ENCODE measurements at places on chromosomes 5 and 9.

DNA sequence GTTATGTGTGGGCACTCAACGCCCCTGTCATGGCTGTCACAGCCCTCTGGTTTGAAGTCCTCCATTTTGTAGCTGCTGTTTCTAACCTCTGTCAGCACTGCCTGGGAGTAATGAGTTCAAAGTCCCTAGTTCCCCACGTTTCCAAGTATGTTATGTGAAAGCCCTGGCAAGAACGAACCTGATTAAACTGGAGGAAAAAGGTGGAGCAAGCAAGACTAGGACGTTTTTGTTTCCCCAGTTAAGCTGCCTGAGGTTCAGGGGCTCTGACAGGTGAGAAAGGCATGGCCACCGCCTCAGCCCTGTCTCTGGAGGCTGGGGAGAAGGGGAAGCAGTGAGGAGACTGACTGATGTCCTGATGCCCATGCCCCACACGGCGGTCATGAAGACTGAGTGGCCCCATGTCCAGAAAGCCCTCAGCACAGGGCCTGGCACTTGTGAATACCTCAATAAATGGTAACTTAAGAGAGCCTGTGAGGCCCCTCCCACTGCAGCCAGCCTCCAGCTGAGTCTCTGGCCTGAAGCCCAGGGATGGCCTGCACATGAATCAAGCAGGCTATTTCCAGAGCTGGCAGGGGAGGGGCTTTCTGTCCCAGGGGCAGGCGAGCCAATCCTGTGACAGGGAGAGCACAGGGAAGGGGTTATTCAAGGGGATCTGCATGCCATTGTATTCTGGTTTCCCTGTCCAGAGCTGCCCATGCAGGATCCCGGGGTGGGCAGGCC is 61.8 kb downstream of the PFDN1 start:
- peak; percentile 92 for DNase-seq

GRCh38 chr5:74314906-74315305 is 325.6 kb downstream of the ENC1 start:
- DNase-seq = no peak

DNA sequence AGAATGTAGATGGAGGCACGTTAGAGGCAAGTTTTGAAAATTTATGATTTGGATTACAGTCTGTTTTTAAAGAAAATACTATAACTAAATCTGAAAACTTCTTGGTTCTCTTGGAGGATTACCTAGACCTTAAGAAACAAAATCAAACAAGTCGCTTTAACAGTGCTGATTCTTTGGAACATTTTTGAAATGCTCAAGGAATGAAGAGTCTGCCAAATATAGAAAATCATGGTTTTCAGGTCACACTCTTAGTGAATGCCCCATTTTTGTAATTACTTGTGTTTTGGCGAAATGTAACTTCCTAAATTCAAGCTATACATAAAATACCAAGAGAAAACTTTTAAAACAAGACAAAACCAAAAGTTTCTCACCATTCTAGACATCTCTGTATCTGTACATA is 93.2 kb downstream of the EQTN start:
- no peak for DNase-seq

- DNase-seq = no peak
Measured at GRCh38 chr5:131198625-131199024, 27.9 kb downstream of the LYRM7 start.

DNA sequence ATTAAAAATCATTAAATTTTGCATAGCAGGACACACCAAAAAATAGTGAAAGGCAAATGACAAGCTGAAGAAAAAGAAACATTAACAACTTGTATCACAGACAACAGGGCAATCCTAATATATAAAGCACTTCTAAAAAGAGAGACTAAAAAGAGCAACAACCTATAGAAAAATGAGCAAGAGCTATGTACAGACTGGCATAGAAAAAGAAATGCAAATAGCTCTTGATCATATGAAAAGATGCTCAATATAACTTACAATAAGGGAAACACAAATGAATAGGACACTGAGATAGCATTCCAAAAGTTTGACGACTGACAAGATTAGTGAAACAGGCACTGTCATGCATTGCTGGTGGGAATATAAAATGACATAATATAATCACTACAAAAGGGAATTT is 235.9 kb downstream of the SEC61B start:
- DNase-seq = no peak

DNA sequence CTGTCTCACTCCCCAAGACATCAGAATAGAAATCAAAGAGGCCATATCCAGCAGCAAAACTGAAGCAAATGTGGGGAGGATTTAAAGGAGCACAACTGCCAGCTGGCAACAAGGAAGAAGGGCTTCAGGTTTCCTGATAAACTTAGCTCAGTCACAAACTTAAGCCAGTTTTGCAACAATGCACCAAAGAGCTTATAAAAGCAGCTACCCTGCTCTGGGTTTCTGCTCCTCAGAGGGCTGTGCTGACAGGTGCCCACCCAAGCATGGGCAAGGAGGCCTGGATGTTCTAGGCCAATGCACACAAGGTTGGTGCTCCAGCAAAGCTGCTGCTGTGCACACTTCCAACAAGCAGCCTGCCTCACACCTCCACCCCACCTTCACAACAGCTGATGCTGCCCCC is 132.9 kb downstream of the SIL1 start:
- DNase-seq = no peak

DNA sequence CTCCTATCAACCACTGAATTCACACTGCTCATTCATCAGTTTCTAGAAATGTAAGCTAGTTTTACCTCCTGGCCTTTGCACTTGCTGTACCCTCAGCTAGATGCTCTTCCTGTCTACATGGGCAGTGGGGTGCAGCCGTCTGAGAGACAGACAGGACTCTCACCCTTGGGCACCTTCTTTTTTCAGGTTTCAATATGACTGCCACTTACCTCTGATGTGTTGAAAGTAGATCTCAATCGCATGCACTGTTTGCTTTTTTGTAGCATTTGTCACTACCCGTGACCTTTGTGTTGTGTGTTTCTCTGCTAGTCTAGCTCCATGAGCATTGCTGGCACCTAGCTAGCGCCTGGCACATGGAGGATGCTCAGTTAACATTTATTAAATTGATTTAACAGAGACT is 403.1 kb upstream of the TRPC7 start:
- DNase-seq = no peak

DNA sequence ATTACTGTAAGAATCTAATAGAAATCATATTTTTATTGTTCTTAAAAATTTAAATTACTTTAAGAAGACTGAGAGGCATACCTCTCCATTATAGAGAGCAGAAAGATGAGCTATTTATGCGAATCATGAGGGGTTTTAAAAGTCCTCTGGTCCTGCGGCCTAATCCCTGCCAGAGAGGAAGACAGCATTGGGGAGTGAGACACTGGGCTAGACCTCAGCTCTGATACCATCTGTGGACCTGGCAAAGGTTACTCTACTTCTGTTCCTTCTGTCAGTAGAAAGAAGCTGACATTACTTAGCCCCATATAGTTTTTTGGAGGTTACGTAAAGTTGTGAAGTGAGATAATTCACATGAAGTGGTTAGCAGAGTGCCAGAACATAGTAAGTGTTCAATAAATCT is 103.6 kb downstream of the CCDC192 start:
- DNase-seq = no peak

GRCh38 chr5:42881416-42882117 is 69.9 kb upstream of the SELENOP start:
- DNase-seq = no peak

- no peak for DNase-seq
Measured at GRCh38 chr9:27037499-27037898, 32.0 kb upstream of the LRRC19 start.

DNA sequence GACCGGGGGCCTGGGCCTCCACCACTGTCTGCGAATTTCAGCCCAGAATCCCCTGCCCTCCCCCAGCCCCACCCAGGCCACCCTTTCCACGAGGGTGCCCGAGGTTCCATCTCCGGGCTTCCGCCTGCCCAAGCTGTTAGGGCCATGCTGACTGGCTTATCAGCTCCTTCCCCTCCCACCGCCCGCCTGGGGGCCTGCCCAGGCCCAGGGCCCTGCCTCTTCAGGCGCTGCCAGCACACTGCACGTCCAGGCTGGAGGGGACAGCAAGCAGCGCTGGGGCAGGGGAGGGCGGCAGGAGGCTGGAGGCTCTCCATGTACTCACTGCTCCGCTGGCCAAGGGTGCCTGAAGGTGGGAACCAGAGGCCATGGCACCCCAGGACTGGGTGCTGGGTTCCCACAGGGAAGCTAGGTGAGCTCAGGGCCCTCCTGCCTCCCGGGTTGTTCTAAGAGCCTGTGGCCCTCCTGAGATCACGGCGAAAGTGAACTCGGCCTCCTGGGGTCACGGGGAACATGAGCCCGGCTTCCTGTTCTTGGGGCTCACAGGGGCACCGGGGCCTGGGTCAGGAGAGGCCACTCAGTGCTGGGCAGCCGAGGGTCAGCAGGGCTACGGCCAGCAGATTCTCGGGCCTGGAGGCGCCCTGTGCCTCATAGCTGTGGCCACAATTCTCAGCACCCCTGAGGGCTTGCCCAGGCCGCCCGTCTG is 57.7 kb upstream of the EGFL7 start:
- no peak for DNase-seq

DNA sequence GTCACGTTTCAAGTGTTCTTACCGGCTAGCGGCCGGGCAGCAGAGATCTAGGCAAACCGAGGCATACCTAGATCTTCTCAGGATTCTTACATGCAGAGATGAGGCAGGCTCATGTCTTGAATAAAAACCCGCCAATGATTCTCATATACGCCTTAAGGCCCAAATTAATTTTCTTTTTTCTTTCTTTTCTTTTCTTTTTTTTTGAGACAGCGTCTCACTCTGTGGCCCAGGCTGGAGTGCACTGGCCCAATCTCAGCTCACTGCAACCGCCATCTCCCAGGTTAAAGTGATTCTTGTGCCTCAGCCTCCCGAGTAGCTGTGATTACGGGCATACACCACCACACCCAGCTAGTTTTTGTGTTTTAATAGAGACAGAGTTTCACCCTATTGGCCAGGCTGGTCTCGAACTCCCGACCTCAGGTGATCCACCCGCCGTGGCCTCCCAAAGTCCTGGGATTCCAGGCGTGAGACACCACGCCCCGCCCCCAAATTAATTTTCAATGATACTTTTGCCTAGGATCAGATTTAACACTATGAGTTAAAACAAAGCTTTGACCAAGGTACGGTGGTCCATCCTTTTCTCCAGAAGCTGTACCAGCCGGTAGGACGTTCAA is 1.5 kb downstream of the C9orf40 start:
- DNase-seq = no peak

DNA sequence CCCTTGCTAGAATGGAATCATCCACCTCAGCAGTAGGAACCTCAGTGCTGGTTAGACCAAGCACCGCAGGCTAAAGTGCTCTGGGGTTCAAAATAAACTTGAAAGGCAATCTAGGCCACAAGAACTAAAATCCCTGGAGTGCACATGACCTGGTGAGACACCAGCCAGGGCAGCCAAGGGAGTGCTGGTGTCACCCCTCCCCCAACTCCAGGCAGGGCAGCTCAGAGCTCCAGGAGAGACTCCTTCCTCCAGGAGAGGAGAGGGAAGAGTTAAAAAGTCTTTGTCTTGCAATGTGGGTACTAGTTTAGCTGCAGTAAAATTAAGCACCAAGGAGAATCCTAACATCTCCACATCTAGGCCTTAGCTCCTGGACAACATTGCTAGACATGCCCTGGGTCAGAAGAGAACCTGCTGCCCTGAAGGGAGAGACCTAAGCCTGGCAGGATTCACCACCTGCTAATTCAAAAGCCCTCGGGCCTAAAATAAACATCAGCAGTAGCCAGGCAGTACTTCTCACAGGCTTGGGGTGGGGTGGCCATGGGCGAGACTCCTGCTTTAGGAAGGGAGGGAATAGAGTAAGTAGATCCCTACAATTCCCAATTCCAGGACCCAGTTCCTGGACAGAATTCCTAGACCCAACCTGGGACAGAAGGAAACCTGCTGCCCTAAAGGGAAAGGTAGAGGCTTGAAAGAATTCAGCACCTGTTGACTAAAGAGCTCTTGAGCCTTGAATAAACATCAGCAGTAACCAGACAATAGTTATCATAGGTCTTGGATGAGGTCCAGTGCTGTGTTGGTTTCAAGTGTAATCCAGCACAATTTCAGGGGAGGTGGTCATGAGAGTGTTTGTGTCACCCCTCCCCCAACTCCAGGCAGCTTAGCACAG is 25.8 kb downstream of the UGT3A2 start:
- no peak for DNase-seq

- no peak for DNase-seq
Measured at GRCh38 chr5:130234816-130235215, 330.6 kb downstream of the CHSY3 start.

DNA sequence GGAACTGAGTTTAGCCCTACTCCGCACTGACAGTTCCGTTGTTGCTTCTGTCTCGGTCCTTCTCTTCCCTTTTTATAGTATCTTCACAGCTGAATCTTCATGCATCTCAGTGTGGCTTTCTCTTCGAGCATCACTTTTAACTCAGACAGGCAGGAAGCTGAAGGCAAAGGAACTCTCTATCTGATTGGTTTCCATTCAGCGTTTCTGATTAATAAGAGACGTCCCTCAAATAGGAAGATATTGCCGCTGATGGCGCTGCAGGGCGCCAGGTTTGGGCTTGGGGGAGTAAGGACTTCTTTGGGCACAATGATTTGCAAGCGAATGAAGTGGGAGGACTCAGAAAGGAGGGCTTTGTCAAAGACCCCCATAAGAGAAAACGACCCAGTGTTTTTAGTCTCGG is at the start of gene CDH9:
Gene CDH9, minus strand, starts transcription at position 111 of the 400 bp plus-strand sequence. CDS start 50,253 bp downstream, outside the sequence.
- DNase-seq = no peak

DNA sequence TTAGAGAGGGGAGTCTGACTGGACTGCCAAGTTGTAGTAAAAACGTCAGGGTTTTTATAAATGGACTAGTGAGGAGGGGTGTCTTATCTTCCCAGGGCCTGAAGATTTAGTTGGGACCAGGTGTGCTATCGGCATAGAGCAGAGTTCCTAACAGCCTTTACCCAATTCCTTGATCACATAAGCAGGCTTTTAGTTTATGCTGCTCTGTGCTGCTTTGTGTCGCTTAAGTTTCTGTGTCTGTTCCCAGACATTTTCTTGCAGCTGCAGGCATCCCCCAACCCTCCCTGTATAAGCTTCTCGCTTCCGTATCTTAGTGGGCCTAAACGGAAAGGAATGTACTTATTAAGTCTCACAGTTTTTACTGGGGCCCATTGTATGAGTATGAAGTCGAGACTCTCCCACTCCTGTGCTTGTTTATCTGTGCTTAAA is 2.6 kb upstream of the SMC5 start:
- DNase-seq = no peak

GRCh38 chr9:130020618-130021017 is 22.4 kb downstream of the FNBP1 start:
- no peak for DNase-seq

GRCh38 chr5:168952196-168952595 is 348.7 kb downstream of the SLIT3 start:
- DNase-seq = no peak

- DNase-seq = no peak
Measured at GRCh38 chr5:140312791-140313189, 9.9 kb upstream of the PFDN1 start.
